ENCODE measurements at places on chromosomes 12 and 14.

DNA sequence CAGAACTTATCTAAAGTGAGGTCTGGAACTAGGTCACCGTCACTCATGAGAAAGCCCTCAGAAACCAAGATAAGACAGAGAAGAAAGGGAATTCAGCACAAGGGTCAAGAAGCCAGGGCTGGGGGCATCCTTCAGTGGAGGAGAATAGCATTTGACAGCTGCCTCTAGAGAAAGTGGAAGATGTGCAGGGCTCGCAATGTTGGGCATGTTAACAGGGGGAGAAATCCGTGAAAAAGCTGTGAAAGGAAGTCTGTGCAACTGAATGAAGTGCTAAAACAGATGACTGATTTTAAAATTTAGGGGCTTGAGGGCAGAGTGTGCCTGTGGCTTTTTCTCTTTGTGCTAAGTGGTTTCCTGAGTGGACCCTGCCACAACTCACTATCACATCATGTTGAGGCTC lies 97.7 kb upstream of the IFNG-AS1 start:
- H3K27ac ChIP-seq, result no peak overlapping the region
- H3K4me3 ChIP-seq, result no peak overlapping the region
- H3K27me3 ChIP-seq, result no peaks in the 10 kb centered on the region
- no peaks in the 10 kb centered on the region for H3K4me1 ChIP-seq
- DNase-seq, result no peak

DNA sequence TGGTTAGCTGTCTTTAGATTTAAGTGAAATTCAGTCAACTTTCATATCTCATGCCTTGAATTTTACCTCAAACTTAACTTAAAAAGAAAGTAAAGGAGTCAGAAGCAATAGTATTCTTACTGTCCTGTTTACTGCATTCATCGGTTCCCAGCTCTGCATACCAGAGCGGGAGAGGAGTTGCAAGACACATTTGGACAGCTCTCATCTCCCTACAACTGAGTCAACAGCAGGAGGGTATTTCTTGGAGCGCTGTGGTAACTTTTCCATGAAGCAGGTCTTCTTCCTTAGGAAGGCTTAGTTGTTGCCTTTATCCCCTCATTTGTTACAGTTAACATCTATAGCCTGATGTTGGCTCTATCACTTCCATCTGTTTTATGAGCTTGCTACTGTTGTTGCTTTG lies 65.1 kb downstream of the TRMT5 start:
- H3K27me3 ChIP-seq, result no peaks in the 10 kb centered on the region
- no peak overlapping the region for H3K27ac ChIP-seq
- no peak for DNase-seq
- H3K4me1 ChIP-seq, result no peaks in the 10 kb centered on the region

DNA sequence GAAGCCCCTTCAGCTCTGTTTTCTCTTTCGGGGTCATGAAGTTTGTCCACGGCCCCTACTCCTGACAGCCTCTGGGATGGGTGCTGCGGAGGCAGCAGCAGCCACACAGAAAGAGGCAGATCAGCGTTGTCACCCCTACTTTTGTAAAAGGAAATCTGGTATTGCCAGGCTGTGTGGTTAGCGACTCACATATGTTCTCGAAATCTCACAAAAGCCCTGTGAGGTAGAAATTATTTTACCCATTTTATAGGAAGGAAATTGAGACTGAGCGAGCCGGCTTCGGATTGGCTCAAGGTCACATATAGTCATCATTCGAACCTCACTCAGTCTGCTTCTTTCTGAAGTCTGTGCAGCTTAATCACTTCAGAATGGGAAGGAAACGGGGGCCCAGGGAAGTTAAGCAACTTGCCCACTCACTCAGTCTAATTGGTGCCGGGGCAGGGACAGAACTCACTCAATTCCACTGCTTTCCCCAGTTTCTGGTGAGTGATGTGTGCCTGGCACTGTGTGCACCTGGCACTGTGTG lies 1.1 kb upstream of the CKAP4 start:
- peak overlapping the region; percentile 89 for H3K27ac ChIP-seq
- no peaks in the 10 kb centered on the region for H3K27me3 ChIP-seq
- H3K4me3 ChIP-seq, result peak overlapping the region; percentile 97
- H3K36me3 ChIP-seq, result peaks cover 32% of the 10 kb centered on the region
- peaks cover 30% of the 10 kb centered on the region for H3K4me1 ChIP-seq

GRCh38 chr12:120928864-120929652 lies 24.9 kb upstream of the SPPL3 start:
- H3K27ac ChIP-seq, result no peak overlapping the region
- no peak overlapping the region for H3K4me3 ChIP-seq
- H3K36me3 ChIP-seq, result no peaks in the 10 kb centered on the region
- DNase-seq, result no peak
- no peaks in the 10 kb centered on the region for H3K27me3 ChIP-seq

GRCh38 chr14:50967103-50967502 lies 22.8 kb upstream of the PYGL start:
- no peak for DNase-seq
- H3K4me1 ChIP-seq, result peaks cover 15% of the 10 kb centered on the region
- H3K27me3 ChIP-seq, result no peaks in the 10 kb centered on the region
- no peak overlapping the region for H3K27ac ChIP-seq
- H3K36me3 ChIP-seq, result no peaks in the 10 kb centered on the region
- no peak overlapping the region for H3K4me3 ChIP-seq

- no peaks in the 10 kb centered on the region for H3K36me3 ChIP-seq
- no peak overlapping the region for H3K4me3 ChIP-seq
- no peaks in the 10 kb centered on the region for H3K27me3 ChIP-seq
- DNase-seq, result no peak
- no peaks in the 10 kb centered on the region for H3K4me1 ChIP-seq
- H3K27ac ChIP-seq, result no peak overlapping the region
Measured at GRCh38 chr14:32602699-32603098, 273.6 kb downstream of the AKAP6 start.

- H3K27me3 ChIP-seq, result peaks cover 34% of the 10 kb centered on the region
- H3K4me3 ChIP-seq, result no peak overlapping the region
- DNase-seq, result no peak
- no peaks in the 10 kb centered on the region for H3K36me3 ChIP-seq
- H3K4me1 ChIP-seq, result peaks cover 5% of the 10 kb centered on the region
Measured at GRCh38 chr14:100587763-100588411, 670 bp upstream of the BEGAIN start.

GRCh38 chr12:88884600-88884999 lies 304.3 kb upstream of the KITLG start:
- no peaks in the 10 kb centered on the region for H3K4me1 ChIP-seq
- no peak overlapping the region for H3K27ac ChIP-seq
- no peak overlapping the region for H3K4me3 ChIP-seq
- no peaks in the 10 kb centered on the region for H3K27me3 ChIP-seq
- no peak for DNase-seq

- no peaks in the 10 kb centered on the region for H3K27me3 ChIP-seq
- peaks cover 11% of the 10 kb centered on the region for H3K4me1 ChIP-seq
- peaks cover 94% of the 10 kb centered on the region for H3K36me3 ChIP-seq
- peak; percentile 28 for DNase-seq
Measured at GRCh38 chr14:102028733-102029132, 58.1 kb downstream of the HSP90AA1 start.

- H3K4me3 ChIP-seq, result no peak overlapping the region
- peaks cover 15% of the 10 kb centered on the region for H3K4me1 ChIP-seq
- no peaks in the 10 kb centered on the region for H3K36me3 ChIP-seq
- no peak overlapping the region for H3K27ac ChIP-seq
- DNase-seq, result no peak
Measured at GRCh38 chr12:93111773-93112172, 182.7 kb upstream of the EEA1 start.

DNA sequence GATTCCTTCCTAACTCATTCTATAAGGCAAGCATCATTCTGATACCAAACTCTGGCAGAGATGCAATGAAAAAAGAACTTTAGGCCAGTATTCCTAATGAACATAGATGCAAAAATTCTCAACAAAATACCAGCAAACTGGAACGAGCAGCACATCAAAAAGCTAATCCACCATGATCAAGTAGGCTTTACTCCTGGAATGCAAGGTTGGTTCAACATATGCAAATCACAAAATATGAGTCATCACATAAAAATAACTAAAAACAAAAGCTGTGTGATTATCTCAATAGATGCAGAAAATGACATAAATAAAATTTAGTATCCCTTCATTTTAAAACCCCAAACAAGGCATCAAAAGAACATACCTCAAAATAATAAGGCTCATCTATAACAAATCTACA lies 98.9 kb downstream of the ACSS3 start:
- H3K27ac ChIP-seq, result no peak overlapping the region
- no peaks in the 10 kb centered on the region for H3K36me3 ChIP-seq
- no peaks in the 10 kb centered on the region for H3K27me3 ChIP-seq
- no peaks in the 10 kb centered on the region for H3K4me1 ChIP-seq

- no peaks in the 10 kb centered on the region for H3K27me3 ChIP-seq
- H3K4me3 ChIP-seq, result no peak overlapping the region
- H3K36me3 ChIP-seq, result no peaks in the 10 kb centered on the region
- no peaks in the 10 kb centered on the region for H3K4me1 ChIP-seq
- H3K27ac ChIP-seq, result no peak overlapping the region
- DNase-seq, result no peak
Measured at GRCh38 chr14:69326611-69327010, 66.7 kb downstream of the GALNT16 start.

DNA sequence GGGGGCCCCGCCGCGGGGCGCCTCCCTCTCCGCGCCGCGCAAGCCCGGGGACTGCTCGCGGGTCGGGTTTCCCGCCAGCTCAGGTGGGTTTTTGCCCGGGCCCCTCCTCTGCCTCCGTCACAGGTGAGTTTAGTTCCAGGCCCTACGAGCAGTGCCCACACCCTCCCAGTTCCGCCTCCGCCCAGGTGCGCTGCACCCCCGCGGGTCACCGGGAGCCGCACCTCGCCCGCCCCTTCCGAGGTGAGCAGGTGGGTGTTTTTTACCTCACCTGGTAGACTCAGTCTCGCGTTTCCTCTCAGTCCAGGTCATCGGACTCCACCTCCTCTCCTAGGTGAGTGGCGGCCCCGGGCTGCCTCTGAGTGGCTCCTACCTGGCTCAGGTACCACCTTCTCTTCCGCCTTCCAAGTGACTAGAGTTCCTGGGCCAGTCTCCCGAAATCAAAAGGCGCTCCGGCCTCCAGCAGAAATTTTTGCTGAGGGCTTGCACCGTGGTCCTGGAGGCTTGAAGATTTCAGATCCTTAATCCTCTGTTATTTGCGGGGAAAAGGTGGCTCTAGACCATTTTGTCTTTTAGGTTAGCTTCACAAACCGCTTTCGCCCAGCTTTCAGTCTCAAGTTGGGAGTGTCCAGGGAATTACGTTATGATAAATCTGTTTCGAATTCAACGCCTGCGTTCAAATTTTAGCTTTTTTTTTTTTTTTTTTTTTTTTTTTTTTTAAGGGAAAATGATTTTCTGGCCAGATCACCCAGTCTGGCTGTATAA lies at the start of gene TMEM30B:
Gene TMEM30B, minus strand, starts transcription at position 153 of the 762 bp plus-strand sequence. CDS start 191 bp downstream, outside the sequence.
- H3K27ac ChIP-seq, result no peak within 1 kb of the TSS
- H3K4me1 ChIP-seq, result peaks cover 13% of the 10 kb centered on the region

DNA sequence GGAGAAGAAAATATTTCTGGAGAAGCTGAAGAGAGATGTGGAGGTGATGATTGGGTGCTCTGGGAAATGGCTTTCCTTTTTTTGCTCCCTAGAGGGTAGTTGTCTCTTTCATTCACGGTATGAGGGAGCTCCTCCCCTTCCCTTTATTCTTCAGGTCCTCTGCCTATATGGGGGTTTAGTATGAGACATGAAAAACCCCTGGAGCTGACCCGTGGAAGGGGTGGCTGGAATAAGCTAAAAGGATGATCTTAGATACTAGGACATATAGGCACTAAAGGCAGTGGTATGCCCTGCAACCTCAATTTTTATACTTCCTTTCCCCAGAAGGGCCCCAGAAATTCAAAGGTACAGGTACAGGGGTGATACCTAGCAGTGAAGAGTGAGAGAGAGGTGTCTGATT lies 4.2 kb upstream of the DTX3 start:
- H3K27ac ChIP-seq, result no peak overlapping the region
- H3K4me1 ChIP-seq, result peaks cover 18% of the 10 kb centered on the region
- peaks cover 83% of the 10 kb centered on the region for H3K36me3 ChIP-seq
- DNase-seq, result peak; percentile 86
- H3K27me3 ChIP-seq, result no peaks in the 10 kb centered on the region
- no peak overlapping the region for H3K4me3 ChIP-seq

DNA sequence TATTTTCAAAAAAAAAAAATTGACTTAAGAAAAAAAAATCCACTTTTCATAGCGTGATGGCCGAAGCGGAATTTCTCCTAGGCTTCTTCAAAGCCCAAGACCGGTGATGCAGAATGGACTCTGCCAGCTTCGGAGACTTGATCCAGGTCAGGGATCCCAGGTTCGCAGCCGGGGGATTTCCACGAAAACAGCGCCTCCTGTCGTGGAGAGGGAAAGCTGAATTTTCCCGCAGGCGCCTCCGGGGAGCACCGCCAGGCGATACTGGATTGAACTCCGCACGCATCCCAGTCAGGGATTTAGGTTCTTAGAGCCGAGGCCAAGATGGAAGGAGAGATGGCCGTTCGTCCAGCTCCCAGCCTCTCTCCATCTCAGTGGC lies 2.1 kb downstream of the TTC6 start:
- no peak overlapping the region for H3K4me3 ChIP-seq
- DNase-seq, result no peak
- no peak overlapping the region for H3K27ac ChIP-seq
- peaks cover 9% of the 10 kb centered on the region for H3K4me1 ChIP-seq
- H3K36me3 ChIP-seq, result no peaks in the 10 kb centered on the region

DNA sequence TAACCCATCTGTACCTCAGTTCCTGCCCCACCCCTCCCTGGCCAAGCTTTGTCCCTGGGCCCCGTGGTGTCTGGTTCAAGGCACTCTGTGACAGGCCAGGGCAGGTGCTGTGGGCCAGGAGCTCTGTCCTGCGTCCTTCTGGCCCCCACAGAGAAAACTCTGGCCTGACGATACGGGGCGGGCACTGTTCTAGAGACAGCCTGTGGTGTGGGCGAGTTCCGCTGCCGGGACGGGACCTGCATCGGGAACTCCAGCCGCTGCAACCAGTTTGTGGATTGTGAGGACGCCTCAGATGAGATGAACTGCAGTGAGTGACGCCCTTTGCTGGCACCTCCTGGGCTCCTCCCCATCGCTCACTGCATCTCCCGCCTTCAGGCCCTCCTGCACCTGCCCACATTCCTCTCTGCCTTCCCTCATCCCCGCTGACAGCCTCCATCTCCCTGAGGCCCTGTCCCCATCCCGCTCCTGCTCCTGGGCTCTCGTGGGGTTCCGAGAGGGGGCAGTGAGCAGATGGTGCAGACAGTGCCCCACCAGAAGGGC lies 22.8 kb upstream of the NXPH4 start:
- DNase-seq, result no peak
- no peaks in the 10 kb centered on the region for H3K4me1 ChIP-seq
- no peak overlapping the region for H3K4me3 ChIP-seq
- H3K27ac ChIP-seq, result no peak overlapping the region
- H3K27me3 ChIP-seq, result no peaks in the 10 kb centered on the region
- H3K36me3 ChIP-seq, result peaks cover 95% of the 10 kb centered on the region

- H3K27ac ChIP-seq, result no peak overlapping the region
- no peaks in the 10 kb centered on the region for H3K4me1 ChIP-seq
- H3K36me3 ChIP-seq, result peaks cover 28% of the 10 kb centered on the region
- H3K4me3 ChIP-seq, result no peak overlapping the region
Measured at GRCh38 chr14:81474685-81475324, 58.8 kb downstream of the SEL1L start.

DNA sequence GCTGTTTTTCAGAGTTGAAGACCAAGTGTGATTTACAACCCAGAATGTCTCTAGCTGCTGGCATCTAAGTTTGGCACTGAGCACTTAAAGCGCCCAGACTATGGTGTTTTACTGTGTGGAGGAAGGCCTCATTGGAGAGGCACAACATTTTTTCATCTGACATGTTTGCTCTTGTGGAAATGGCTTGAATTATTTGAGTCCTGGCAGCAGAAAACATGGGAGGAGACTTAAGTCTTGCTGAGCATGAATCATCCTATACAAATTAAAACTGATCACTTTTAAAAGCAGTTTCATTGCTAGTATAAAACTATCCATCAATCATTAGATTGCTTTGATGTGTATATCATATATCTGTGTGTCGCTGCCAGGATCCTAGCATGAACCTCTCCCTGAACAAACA lies 85.9 kb upstream of the REP15 start:
- H3K36me3 ChIP-seq, result no peaks in the 10 kb centered on the region
- no peaks in the 10 kb centered on the region for H3K27me3 ChIP-seq
- no peak for DNase-seq
- peaks cover 34% of the 10 kb centered on the region for H3K4me1 ChIP-seq
- H3K4me3 ChIP-seq, result no peak overlapping the region

Measured in SJSA1 (cell line).